Omental fat pad (tissue), 4 donors: ENCODE measurements at places on chromosomes 12 and 14.

- DNase-seq, result no peak
These were observed 84.6 kb upstream of the NAV3 start for GRCh38 chr12:77746096-77746495.

GRCh38 chr12:27177706-27178105 lies 66.4 kb upstream of the STK38L start:
- no peak for DNase-seq

DNA sequence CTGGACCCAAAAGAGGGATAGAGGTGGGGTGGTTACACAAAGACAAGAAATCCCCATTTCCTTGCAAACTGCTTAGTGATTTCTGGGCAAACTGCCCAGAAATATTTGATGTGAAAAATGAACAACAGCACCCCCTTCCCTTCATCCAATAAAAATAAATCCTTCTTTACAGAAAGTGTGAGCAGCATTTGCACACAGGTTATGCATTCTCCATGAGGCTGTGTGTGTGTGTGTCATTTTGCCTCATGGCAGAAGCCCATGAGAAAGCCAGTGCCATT lies 17.2 kb upstream of the NRXN3 start:
- DNase-seq, result no peak

- no peak for DNase-seq
These were observed 119.2 kb upstream of the DAAM1 start for GRCh38 chr14:59069163-59069854.

DNA sequence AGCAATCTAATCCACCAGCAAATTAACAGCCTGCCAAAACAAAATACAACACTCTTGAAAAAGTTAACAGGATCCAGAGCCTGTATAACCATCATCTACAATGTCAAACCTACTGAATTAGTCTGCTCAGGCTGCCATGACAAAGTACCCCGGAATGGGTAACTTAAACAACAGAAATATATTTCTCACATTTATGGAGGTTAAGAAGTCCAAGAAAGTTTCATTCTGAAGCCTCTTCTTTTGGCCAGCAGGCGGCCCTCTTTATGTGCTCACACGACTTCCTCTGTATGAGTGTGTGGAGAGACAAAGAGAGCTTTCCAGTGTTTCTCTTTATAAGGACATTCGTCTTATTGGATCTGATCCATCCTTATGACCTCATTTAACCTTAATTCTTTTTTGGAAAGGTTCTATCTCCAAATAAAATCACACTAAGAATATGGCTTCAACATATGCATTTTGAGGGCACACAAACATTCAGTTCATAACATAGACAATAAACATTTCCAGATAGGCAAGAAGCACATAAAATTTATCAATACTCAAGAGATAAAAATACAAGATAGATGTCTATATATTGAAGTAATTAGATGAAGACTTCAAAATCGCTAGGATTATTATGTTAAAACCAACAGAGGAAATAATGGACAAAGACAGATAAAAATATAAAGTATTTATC lies 5.9 kb upstream of the RERG start:
- DNase-seq, result no peak

GRCh38 chr12:125070112-125070511 lies 4.9 kb downstream of the AACS start:
- DNase-seq, result no peak

DNA sequence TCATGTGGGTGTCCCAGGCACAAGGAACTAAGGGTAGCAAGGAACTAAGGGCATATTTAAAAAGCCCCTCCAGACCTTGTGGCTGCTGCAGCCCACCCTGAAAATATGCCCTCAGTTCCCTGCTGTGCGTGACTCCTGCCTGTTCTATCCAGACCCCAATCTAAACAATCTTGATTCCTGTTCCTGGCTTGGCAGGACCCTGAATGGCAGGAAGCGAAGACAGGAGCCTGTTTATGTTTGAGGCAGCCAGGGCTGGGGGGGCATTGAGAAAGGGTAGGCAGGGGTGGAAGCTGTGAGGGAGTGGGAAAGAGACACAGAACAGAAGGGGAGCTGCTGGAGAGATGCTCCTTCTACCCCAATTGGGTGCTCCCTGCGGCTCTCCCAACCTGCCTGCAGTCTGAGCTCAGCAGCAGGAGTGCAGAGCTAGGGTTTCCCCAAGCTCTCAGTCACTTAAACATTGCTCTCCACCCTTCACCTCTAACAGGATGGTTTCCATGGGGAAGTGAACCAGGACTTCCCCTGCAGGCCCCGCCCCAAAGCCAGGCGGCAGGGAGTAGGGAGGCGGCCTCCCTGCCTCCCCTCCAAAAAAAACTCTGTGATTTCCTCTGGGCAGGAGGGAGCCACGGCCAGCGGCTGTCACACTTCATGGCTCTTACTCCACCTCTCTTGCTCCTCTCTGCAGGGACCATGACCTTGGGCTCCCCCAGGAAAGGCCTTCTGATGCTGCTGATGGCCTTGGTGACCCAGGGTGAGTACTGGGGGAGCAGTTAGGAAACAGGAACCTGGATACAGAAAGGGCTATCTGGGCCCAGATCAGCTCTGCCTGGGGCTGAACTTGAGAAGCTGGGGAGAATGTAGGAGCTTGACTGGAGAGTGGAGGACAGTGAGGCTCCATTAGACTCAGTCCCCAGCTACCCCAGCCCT lies 4.7 kb downstream of the ACVRL1 start:
- no peak for DNase-seq

DNA sequence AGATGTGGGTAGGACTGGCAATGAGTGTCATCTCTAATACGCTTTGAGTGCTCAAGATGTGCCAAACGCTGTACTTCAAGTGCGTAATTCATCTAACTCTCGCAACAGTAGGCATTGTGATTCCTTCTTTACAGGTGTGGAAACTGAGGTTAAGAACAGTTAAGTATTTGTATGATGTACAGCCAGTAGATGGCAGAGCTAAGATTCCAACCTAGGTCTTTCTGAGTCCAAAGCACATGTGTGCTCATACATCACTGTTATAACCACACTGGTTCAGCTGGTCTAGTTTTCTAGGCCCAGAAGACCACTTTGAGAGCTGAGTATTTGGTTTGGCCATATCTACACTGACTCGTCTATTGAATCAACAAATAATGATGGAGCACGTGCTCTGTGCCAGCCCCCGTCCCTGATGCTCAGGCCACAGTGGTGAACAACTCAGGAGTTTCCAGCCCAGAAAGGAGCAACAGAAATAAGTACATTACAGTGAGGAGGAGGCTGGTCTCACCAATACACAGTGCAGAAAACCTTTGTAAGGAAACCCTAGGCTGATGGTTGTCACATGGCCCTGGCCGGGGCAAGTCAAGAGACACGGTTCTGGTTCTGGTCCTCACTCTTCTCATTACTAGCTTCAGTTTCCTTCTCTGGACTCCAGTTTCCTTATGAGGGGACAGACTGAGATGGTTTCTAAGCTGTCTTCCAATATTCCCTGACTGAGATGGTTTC lies 69.3 kb upstream of the SCN8A start:
- DNase-seq, result no peak

DNA sequence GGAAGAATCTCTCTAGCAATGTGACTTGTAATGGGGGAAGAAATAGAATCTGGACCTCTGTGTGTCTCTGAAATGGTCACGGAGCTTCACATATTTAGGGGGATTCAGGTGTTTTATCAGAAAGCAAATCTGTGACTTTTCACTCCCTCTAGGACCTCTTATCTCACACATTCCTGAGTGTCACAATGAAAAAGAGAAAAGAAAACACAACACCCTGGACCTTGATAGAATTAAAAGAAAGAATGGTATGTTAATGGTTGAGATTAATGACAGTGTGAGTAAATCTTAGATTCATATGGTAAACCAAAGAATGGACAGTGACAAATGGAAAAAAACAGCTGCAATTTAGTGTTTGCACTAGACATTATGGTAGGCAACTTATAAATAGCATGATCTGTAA lies 68.5 kb downstream of the PKP2 start:
- no peak for DNase-seq

- no peak for DNase-seq
These were observed 32.4 kb downstream of the DHX37 start for GRCh38 chr12:124956571-124956970.

- DNase-seq, result no peak
These were observed 43.6 kb downstream of the RAD51B start for GRCh38 chr14:67863223-67863622.

GRCh38 chr14:56895154-56895553 lies 84.9 kb upstream of the OTX2 start:
- no peak for DNase-seq

DNA sequence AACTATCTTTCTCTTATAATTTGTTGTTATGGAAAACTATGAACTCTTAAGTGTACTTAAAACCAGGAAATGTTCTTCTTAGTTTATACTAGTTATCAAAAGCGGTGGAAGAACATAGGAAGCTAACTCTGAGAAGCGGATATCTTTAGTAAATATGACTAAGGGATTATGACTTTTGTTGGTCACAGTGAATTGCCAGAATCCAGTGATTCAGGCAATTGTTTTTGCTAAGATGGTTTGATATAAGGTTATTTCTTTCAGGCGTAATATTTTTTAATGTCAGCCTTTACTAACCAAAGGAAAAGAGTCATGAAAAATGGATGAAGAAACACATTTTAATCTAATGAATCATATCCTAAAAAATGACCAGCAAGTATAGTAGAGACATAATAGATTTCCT lies 473.5 kb downstream of the FOXG1 start:
- no peak for DNase-seq

DNA sequence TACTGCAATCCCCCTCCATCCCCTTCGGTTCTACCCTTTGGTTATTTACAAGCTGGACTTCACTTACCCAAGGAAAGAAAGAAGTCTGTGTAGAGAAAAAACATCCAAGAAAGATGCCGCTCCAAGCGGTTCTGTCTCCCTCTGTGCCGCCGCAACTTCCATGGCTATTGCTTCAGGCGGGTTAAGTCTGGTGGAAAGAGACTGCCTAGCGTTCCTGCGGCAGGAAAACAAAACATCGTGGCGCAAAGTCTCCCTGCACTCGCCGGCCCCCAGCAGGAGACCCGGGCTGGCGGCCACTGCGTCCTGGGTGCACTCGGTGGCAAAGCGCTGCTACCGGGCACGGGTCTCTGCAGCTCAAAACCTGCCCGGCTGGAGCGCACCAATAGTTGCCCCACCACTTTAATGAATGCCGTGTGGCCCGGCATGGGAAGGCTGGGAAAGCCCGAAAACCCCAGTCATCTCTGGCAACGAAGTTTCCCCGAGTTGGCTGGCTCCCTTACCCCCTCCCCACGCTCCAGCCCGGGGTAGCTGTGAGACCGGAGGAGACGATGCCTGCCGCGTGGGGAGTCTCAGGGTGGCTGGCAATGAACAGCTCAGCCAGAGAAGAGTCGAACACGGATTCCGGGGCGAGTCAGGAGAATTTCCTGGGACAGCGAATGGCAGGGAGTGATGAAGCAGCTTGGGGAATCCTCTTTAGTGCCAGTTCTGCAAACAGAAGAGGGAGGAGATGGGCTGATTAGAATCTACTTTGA lies 3.5 kb upstream of the KCNK10 start:
- no peak for DNase-seq

DNA sequence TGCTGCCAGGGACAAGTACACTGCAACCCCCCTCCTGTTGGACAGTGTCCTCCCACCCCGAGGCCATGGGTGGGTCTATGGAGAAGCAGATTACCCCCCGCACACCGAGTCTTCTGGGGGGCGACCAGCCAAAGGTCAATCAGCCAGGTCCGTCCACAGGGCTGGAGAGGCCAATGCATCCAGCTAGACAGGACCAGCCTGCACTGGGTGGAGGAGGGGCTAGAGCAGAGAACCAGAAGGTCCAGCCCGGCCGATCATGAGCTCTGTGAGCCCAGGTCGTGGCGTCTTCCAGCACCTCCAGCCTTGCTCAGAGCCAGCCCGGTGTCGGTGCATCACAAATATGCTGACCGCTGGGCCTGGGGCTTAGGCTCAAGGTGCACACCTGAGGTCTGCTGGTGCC lies 8.2 kb upstream of the ADSS1 start:
- no peak for DNase-seq

DNA sequence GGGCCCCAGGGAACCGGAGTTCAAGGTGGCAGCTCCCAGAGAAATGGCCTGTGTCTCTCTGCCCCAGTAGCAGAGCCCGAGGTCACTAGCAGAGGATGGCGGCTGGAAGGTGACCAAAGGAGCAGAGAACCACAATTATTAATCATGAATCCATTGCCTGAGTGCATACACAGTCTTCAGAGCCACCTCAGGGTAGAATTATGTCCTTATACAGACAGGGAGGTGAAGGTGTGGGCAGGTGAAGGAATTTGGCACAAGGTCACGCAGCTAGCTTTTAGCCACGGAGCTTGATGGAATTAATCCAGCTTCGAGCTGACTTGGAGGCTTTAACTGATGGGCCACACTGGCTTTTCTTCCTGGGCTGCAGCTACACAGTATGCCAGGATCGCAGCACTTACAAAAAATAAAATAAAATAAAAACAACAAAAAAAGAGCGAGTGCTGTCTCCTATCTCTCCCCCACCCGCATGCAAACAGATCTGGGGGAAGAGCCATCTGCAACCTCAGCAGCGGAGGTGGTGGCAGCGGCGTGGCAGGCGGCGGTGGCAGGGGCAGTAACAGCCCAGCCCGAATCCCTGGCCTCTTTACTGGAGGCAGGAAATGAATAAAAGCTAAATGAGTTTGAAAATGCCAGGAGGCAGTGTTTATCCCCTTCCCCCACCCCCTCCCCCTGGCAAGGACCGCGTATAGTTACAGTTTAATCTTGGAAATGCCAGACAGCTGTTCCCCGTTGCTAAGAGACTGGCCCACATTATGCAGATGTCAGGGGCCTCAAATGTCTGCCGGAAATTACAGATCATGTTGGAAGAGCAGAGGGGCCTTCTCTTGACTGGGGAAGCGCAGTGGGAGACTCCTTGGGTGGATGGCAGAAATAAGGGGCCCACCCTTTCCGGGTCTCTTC lies 93.5 kb downstream of the LRRC74A start:
- DNase-seq, result no peak

GRCh38 chr14:68526512-68527091 lies 266.3 kb downstream of the ZFP36L1 start:
- DNase-seq, result no peak

DNA sequence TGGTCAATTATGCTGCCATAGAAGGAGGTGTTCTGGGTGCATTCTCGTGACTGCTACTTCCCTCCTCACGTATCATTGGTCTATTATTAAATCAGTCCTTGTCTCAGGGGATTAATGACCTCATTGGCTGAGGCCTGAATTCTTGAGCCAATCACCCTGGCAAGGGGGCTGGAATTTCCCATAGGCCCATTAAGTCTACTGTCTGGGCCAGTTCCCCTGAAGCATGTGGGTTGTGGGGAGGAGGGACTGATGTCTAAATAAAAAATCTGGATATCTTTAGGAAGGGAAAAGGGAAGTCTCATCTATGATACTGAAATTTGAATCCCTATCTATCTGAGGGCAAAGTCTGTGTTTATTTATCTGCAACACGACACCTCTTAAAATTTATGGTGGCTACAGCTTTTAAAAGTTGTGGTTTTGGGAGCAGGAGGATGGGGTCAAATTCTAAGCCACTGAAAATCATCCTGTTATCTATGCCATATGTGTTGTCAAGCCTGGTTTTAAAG lies 71.9 kb downstream of the DYRK2 start:
- no peak for DNase-seq
